SK-N-DZ (cell line): ENCODE measurements at places on chromosomes 13 and 19.

- no peak for DNase-seq
Observed at GRCh38 chr13:96068729-96069128, 15.5 kb upstream of the UGGT2 start.

DNA sequence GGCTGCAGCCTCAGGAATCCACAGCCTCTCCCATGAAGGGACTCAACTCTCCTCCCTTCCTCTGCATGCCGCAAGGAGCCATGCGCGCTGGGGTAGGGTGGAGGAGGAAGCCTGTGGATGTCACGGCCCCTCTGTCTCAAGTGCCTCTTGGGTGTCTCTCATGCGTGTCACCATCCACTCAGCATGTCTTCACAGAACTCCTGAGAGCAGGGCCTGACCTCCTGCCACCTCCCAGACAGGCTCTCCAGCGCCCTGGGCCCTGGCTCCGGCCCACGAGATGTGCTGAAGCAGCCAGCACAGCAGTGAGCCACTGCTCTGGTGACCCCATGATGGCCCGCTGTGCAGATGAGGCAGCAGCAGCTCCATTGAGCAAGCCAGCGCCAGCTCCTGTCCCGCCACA, 25.9 kb upstream of the SPACA7 start:
- no peak for DNase-seq

- DNase-seq: no peak
Observed at GRCh38 chr13:110327051-110327721, 20.1 kb downstream of the COL4A2 start.

DNA sequence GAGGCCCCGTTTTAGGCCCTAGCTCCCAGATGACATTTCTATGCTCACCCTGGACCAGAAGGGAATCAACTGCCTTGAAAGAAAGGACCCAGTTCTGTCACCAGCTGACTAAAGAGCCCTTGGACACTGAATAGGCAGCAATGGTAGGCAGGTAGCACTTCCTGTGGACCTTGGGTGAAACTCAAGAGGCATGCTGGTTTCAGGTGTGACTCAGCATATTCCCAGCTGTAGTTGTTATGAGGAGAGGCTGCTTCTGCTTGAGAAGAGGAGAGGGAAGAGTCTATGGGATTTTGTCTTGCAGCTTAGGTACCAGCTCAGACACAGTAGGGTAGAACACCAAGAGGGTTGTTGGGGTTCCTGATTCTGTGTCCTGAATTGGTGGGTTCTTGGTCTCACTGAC, 37.9 kb upstream of the HTR2A start:
- DNase-seq: no peak

- DNase-seq: no peak
Observed at GRCh38 chr19:36514012-36514612, 14.0 kb downstream of the ZNF260 start.

DNA sequence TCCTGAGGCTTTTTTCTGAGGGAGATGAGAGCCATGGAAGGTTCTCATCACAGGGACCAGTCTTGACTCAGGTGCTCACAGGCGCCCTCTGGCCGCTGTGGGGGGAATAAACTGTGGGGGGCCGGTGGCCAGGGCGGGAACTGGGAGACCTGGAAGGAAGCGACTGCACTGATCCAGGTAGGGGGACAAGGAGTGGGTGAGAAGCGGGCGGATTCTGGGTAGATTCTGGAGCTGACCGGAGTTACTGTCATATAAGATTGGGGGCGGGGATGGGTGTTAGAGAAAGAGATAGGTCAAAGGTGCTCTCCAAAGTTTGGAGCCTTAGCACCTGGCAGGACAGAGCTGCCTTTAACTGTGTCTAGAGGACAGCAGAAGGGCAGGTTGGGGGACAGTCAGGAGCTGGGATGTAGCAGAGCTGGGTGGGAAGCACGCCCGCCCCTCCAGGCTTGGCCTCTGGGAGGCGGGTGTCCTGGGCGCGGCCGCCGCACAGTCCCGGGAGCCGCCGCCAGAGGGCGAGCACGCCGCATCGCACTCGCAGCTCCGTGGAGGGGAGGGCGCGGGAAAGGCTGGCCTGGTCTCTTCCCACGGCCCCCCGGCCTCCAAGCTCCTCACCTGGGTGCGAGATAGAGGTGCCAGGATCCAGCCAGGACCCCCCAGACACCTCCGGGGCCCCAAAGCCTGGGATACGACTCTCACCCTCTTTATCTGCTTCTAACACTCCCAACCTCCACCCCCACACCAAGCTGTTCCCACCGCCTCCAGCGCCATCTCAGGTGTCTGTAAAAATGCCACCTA, 4.2 kb upstream of the DAND5 start:
- DNase-seq: peak; percentile 79

DNA sequence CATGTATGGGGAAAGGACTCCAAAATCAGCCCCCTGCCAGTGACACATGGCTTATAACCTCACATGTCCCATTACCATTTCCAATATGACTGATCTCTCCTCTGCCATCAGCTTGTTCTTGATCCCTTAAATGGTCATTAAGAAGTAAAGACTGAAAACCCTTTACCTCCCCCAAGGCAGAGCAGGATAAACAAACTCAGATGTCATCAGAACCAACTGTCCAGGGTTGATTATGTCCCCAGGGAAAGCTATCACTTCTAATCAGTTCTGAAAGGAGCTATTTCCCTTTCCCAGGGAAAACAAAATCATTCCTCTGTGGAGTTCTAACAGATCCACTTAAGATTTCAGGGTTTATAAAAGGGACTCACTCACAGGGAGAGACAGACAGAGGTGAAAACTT, 350.9 kb downstream of the SUCLA2 start:
- DNase-seq: peak; percentile 12

DNA sequence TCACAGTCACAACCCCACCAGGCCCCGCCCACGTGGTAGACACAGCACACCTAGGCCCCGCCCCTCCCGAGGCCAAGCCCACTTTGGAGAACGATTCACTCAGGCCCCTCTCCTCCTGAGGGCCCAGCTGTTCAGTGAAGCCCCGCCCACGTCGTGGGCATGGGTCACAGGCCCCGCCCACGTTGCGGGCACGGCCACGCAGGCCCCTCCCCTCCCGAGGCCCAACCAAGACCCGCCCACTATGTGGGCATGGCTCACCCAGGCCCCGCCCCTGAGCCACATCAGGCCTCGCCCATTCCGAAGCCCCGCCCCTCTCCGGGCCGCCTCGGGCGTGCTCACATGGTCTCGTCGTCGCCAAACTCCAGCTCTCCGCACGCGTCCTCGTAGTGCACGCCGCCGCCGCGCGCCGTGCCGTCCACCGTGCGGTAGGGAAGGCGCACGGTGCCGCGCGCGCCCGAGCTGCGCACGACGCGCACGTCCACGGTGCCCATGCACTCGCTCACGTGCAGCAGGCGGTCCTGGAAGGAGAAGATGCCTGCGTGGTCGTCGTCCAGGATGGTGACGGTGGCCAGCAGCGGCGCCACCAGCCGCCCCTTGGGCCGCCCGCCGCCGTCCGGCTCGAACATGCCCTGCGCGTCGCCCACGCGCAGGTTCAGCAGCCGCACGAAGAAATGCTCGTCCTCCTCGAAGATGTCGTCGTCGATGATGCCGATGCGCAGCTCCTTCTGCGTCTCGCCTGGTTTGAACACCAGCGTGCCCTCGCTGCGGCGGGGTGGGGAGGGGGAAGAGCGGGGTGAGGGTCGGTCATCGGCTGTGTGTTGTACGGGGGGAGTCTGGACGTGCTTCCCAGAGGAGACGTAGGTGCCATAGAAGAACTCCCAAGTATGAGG, 24.0 kb downstream of the SLC8A2 start:
- peak; percentile 65 for DNase-seq

- no peak for DNase-seq
Observed at GRCh38 chr19:39412867-39413271, 400 bp downstream of the PLEKHG2 start.

DNA sequence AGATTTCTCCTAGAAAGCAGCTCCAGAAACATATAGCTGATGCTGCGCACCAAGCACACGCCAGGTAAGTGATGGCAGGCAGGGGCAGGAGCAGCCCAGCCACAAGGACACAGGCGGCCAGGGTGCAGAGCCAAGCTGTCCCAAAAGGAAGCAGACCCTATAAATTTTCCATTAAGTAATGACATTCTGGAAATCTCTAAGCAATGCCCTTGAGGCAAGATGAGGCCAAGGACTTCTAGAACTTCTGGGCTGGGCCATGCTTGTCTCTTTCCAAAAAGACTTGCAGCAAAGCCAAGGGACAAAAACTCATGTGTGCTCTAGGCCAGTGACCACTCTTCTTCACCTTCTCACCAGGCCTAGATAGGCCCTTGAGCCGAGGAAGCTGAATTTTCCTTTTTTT, 42.2 kb upstream of the EPHX3 start:
- DNase-seq: no peak

DNA sequence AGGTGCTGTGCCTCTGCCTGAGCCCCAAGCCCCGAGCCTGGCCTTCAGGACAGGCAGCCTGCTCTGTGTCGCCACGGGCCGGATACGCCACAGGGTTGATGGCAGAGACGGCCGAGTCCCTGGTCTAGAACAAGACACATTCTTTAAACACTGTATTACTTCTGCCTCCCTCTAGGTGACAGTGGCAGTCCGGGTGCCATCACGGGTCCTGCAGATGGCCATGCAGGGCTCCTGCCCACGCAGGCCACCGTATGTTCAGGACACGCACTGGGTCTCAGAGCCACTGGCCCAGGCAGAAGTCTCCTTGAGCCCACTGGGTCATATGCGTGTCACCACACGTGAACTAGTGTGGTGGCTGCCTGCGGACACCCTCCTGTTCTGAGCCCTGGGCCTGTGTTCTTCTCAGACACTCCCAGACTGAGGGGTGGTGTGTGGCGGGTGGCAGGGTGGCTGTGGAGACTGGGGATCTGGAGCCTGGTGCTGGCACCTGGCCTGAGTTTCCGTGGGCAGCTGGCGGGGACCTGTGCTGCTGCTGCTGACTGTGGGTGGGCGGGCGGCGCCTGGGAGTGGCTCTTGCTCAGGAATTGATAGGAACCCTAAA, 4.4 kb downstream of the PLEKHJ1 start:
- DNase-seq: no peak

- DNase-seq: no peak
Observed at GRCh38 chr13:97369261-97369893, 64.6 kb upstream of the RAP2A start.

GRCh38 chr13:69793783-69794453, 313.7 kb upstream of the ATXN8OS start:
- peak; percentile 91 for DNase-seq

DNA sequence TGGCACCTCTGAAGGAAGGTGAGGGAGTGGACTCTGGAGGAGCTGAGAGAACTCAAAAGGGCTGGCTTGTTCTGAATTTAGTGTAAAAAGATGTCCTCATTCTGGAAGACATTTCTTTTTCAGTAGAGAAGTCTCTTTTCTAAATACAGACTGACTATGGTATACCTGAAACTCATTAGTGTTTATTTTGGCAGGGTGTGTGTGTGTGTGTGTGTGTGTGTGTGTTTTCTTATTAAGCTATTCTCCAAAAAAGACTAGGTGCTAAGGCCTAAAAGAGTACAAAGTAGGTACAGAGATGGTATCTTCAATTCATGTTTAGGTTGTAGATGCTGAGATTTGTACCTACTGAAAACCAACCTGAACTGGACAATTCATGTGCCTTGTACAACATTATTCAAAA, 196.4 kb downstream of the SPRY2 start:
- DNase-seq: no peak

- no peak for DNase-seq
Observed at GRCh38 chr19:45113628-45114027, 20.6 kb downstream of the PPP1R37 start.
